Stimulated activated naive CD8-positive, alpha-beta T cell treated with anti-CD3 and anti-CD28 coated beads, Interleukin-15, Interleukin-2, amounts not matched to agents 100 U/mL and 50 U/mL, for 24 hours (primary cell): ENCODE measurements at places on chromosomes 4 and X.

DNA sequence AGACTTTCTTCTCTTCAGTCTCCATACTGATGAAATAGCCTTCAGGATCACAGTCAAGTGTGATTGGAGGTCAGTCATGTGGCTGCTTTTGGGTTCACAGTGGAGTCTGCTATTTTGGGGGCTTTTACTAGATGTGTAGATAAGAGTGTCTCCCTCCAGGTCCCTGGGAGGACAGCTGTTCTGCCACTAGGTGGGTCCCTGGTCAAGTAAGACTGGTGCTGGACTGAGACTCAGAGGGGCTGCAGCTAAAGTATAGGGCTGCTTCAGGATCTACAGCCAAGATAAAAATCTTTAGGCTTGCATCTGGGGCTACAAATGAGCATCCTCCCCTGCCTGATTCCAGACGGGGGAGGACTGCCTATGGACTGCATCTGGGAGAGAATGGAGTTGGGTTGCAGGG lies 200.7 kb upstream of the ANKRD50 start:
- no peak for DNase-seq

- DNase-seq = no peak
These were observed 304.6 kb downstream of the SPRY1 start for GRCh38 chr4:123701131-123701575.

DNA sequence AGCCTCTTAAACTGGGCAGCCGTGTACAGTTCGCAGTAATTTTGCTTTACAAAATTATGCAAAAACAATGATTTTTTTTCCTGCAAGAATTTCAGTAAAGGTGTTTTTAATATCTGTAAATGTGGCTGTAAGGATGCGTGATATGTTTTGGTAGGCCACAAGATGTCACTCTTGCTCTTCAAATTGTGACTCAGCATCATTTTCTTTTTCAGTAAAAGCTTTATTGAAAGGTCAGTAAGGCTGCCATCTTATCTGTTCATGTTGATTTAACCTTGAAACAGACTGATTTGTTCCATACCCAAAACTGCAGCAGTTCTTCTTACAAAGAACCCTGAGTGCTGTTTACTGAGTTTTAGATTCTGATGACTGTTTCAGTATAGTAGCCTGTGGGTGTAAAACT lies 39.9 kb downstream of the TXLNG start:
- DNase-seq = no peak

DNA sequence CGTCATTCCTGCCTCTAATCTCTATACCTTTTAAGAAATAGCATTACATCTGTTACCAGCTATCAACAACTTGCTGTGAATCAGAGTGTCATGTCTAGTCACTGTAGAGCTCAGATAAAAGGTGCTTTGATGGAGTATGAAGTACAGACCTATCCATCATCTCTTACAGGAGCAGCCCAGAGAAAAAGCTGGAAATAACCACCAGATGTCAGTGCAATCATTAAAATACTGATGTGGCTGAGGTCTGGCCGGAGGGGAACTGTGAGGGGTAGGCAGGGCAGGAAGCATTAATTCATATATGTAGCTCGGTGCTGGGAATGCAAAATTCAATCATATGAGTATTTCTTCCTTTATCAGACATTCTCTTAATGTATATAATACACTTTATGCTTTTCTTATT lies 100.6 kb downstream of the AKAP4 start:
- DNase-seq = no peak

DNA sequence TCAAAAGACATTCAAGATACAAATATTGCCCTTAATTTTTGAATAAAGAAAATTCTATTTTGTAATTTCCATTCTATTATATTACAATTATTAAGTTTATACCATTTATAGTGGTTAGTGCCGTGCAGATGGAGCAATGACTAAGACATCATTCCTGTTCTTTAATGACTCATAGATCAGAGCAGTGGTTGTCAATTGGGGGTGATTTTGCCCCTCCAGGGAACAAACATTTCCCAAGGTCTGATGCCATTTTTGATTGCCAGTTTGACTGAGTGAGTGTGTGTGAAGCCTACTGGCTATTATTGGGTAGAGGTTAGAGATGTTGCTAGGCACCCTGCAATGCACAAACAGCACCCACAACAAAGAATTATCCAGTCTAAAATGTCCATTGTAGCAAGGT lies 97.9 kb upstream of the DDIT4L start:
- no peak for DNase-seq

DNA sequence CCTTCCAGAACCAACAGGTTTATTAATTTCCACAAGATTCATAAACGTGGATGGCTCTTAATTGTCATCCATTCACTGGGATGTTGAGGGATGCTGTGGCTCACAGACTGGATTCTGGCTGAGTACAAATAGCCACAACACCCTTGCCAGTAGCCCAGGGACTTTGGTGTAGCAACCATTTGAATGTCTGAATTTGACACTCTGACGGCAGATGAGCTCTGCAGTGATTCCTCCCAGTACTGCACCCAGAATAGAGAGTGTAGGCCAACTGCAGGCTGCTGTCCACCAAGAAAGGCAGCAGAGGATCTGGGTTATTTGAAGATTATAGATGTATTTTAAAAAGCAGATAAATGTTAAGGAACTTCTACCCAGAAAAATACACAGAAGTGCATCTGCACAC lies 15.6 kb upstream of the MAMLD1 start:
- no peak for DNase-seq

GRCh38 chr4:16627999-16628398 lies 270.4 kb downstream of the LDB2 start:
- no peak for DNase-seq

DNA sequence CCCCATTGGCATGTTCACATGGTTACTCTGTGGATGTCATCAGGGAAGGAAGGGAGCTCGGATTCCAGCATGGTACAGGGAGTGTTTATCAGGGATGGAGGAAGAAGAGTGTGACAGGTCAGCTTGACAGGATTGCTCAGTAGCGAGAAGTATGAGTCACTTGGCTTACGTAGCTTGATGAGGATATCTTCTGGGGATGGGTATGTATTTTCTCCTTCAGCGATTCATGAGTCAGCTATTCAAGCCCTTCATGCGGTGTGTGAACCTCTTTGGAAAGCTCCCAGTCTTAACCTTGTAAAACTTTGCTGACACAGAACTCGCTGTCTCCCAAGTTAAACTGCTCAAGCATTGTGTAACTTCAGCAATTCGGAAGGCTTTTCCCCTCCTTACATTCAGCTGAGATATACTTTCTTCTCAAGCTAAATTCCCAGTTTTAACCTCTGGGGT lies 275.4 kb downstream of the ARHGAP10 start:
- no peak for DNase-seq

DNA sequence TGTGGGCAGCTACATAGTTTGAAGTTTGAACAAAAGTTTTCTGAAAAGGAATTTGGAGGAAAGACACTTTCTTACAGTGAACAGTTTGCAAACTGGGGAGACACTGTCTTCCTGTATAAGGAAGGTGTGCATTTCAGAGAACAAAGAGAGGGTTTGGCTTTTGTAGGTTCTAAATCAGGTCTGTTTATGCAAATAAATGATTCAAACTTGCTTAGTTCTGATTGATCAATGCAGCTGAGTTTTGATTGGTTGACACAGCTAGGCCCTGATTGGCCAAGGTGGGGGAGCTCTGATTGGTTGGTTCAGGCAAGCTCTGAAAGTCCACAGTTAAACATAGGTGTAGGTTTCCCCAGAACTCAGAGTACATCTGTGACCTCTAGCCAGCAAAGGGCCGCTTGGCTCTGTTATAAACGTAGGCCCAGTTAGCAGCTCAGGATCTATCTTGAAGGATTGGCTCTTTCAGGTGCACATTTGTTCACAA lies 63.0 kb upstream of the ENPP6 start:
- DNase-seq = no peak

DNA sequence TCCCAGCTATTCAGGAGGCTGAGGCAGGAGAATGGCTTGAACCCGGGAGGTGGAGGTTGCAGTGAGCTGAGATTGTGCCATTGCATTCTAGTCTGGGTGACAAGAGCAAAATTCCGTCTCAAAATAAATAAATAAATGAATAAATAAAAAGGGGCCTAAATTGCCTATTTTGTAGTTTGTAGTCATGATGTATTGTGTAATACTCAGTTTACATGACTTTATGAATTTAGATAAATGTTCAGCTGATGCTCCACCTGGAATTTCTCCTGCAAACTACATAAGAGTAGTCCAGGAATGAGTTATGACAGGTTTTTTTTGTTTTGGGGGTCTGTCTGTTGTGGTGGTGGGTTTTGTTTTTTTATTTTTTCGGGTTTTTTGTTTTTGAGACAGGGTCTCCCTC lies 31.1 kb downstream of the RBMX start:
- no peak for DNase-seq

- DNase-seq = no peak
These were observed 209.4 kb upstream of the ZFP42 start for GRCh38 chr4:187786190-187786589.

DNA sequence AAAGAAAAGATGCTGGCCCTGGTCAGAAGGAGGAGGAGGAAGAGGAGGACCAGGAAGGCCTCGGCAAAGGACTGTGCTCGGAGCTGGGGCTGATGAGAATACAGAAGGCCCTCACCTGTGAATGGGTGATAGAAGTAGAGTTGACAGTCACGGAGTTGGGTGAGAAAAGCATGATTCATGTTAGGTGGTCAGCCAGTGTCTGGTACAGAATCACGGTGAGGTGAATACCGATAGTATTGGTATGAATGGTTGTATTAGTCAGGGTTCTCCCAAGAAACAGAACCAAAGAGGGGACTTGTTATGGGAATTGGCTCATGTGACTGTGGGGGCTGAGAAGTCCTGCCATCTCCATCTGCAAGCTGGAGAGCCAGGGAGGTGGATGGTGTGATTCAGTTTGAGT lies 32.5 kb upstream of the FAM156A start:
- no peak for DNase-seq

- peak; percentile 7 for DNase-seq
These were observed 554 bp downstream of the PCDH7 start for GRCh38 chr4:30720661-30721184.

GRCh38 chr4:176611381-176611780 lies 181.3 kb downstream of the VEGFC start:
- no peak for DNase-seq

DNA sequence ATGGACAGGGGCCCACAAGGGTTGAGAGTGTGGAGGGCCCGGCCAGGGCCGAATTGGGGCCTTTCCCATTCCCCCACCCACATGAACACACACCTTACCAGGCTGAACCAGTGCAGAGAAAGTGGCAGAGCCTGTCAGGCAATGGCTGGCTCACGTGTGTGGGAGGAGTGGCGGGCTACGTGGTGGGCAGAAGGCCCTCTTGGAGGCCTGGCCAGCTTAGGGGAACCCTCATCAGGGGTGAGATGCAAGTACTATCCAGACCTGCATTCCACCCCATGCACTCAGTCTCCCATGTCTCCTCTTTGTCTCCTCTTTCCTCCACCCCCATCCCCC lies 965 bp downstream of the TCEAL4 start:
- no peak for DNase-seq

- no peak for DNase-seq
These were observed 611.3 kb upstream of the CPXCR1 start for GRCh38 chrX:88135735-88136134.

GRCh38 chr4:42519803-42520417 lies 122.6 kb downstream of the SHISA3 start:
- peak; percentile 55 for DNase-seq

DNA sequence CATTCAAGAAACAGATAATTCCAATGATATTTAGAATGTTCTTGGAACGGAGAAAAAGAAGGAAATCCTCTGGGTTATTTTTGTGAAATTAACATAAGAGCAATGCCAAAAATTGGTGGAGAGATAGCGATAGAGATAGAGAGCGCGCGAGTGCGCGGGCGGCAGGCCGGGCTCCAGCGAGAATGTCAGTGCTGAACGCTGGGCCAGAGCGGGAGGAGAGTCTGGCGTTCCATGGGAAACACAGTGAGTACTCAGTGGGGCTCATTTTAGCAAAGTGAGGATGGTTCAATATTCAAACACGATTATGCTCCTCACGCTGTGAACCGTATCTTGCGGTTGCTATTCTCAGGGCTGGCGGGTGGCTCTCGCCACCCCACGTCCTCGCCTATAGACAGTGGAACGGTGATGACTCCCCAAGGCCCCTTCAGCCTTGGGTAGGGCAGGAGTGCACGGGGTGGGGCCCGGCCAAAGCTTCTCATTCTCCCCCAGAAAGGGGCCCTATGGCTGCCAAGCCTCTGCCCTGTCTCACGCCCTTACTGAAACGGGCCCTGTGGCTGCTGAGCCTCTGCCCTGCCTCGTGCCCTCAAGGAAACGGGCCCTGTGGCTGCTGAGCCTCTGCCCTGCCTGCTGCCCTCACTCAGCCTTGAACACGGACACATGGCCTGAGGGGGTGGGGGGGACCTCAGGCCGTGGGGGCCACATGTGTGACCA lies 16.9 kb downstream of the CPLX1 start:
- DNase-seq = no peak

- no peak for DNase-seq
These were observed 478.3 kb upstream of the FTHL17 start for GRCh38 chrX:31550158-31550557.

DNA sequence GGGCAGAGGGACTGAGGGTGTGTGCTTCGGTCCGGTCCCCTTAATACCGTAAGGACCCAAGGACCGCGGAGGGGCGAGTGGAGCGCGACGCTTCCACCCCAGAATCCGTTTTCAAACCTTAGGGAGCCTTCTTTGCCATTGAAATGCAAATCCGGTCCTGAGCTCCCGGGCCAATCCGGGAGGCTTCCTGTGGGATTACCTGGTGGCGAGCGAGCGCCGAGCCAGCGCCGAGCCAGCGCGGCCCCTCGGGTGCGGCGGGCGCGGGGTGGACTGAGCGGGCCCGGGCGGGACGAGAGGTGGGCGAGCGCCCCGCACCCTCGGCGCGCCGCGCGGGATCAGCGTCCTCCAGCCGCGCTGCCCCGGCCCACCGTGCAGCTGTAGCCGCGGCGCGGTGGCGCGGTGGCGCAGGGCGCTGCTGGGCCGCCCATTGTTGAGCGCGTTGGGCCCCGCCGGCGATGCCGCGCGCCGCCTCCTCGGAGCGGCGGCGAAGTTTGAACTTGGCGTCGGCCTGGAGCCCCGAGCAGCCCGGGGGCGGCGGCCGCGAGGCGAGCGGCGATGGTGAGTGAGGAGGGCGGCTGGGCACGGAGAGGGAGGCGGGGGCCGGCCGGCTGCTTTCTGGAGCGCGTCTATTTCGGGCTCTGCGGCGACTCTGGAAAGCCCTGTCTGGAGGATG lies 208.7 kb downstream of the SOWAHB start:
- peak; percentile 38 for DNase-seq

DNA sequence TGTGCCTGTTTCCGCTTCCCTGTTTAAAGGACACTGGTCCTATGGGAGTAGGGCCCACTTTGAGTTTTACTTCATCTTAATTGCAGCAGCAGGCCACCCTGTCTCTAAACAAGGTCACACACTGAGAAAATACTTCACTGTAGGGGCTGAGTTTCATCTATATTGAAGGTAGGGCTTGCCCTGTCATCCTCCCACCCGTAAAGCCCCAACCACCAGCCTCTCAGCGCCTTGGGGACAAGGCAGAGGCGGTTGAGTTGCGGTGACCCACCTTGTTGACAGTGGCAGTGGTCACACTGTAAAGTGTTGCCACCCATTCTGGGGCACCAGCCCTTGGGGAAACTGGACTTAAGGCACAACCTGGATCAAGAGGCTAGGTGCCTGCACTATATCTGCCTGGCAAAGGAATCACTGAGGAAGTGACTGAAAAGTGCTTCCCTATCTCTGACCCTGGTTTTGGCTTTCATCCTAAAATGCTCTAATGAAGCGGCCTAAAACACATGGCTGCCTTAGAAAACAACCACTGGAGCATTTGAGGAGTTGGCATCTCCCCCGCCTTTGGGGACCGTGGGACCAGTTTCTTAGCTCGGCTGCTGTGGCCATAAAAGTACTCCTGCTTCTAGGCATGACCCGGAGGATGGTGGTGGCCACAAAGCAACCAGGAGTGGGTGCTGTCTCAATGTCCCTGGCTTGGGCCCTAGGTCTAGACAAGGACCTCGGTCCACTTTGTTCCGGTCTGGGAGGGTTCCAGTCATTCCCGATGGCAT lies 7.8 kb upstream of the WDR1 start:
- no peak for DNase-seq
